ENCODE measurements at places on chromosomes 5 and 9.

GRCh38 chr5:170681013-170681433 lies 102.5 kb upstream of the GABRP start:
- DNase-seq = no peak

DNA sequence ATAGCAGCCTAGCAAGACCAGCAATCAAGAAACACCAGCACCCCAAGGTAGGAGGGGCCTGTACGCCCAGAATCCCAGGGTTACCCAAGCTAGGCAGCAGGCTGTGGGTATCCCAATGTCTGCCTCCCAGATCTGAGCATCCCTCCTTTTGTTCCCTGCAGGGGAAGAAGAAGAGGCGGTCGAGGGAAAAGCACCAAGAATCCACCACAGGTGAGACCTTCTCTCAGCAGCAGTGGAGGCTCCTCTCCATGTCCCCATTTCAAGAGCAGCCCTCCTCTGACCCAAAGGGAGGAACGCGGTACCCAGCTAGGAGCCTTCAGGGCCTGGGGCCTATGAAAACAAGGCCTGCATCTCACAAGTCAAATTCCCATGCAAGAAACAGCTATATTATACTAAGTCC lies 28.9 kb downstream of the TCF7 start:
- DNase-seq = no peak

DNA sequence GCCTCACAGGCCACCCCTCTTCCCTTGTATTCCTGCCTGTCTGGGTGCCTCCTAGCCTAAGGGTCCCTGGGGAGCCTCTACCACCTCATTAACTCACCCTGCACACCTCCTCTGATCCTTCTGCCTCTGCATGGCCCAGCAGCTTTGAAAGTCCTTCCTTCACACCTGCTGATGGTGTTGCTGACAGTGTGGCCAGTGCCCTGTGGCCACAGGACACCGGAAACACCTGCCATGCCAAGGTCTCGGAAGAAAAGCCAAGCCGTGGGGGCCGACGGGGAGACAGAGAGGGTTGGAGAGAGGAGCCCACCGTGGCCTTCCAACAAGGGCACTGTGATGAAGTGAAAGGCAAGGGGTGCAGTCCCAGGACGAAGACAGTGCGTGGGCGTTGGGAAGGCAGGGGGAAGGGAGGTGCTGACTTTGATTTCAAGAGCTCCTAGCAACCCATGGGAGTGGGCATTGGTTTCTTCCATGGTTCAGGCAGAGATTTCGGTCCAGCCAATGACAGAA lies 4.1 kb downstream of the BTNL9 start:
- no peak for DNase-seq

DNA sequence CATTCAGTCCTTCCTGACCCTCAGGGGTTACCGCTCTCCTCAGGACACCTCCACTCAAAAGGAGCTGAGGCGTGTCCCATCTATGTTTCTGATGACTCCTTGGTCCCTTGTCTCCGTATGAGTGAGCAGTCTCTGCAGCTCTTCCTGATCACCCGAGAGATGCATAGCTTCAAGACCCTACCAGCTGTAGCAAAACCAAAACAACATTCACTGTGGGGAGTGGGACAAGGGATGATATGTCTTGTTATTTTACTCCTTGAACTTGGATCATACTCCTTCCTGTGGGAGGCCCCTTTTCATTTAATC lies 14.4 kb downstream of the GLDC start:
- no peak for DNase-seq

DNA sequence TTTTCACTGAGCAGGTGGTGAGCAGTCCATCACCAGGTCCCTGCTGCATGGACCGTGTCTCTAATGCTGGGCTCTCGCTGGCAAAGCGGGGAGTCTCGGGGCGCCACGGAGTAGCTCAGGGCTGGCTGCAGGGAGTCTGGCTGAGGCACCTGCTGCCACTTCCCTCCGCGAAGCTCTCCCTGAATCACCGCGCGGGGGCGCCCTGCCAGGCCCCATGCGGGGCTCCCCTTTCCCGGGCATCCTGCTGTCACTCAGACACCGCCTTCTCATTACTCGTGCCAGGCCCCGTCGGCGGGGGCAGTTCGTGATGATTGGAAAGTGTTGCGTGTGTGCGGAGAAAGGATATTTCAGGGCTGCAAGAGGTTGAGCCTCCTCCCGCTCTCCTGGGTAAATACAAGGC lies 335.8 kb downstream of the IRX2 start:
- no peak for DNase-seq

GRCh38 chr5:179403426-179404147 lies 58.3 kb upstream of the ADAMTS2 start:
- DNase-seq = no peak

DNA sequence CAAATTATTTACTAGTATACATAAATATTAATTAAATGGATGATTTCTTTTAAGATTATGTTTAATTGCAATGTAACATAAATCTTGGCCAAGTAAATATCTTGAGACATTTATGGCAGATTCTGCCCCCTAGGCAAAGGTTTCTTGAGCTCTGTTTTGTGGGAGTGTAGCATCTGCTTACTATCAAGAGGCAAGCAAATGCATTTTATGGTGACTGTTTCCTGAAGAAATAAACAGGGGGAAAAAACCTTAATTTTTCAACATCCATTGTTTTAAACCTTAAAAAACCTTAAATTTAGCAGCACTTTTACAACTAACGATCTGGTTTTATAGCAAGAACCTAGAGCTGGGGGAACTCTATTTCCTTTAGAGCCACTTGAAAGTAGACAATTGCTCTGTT lies 25.7 kb upstream of the FREM1 start:
- no peak for DNase-seq

DNA sequence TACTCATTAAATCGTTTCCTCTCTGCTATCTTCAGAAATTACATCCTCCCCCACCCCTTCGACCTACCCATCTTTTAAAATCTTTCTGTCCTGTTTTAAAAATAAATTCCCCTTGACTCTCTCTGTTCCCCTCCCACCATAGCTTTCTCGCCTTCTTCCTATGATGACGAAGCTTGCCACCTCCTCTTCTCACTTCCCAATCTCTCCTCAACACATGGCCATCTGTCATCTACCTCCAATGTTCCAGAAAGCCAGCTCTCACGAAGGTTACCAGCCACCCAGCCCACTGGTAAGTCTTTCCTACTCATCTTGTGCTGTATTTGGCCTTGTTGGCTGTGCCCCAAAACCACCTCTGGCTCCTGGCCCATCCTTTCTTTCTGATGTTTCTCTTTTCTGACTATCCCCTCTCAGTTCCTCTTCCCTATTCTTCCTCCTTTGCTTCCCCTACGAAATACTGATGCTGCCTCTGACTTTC lies 346.3 kb downstream of the ENC1 start:
- no peak for DNase-seq

GRCh38 chr9:112224401-112225289 lies 49.5 kb upstream of the SUSD1 start:
- DNase-seq = no peak

DNA sequence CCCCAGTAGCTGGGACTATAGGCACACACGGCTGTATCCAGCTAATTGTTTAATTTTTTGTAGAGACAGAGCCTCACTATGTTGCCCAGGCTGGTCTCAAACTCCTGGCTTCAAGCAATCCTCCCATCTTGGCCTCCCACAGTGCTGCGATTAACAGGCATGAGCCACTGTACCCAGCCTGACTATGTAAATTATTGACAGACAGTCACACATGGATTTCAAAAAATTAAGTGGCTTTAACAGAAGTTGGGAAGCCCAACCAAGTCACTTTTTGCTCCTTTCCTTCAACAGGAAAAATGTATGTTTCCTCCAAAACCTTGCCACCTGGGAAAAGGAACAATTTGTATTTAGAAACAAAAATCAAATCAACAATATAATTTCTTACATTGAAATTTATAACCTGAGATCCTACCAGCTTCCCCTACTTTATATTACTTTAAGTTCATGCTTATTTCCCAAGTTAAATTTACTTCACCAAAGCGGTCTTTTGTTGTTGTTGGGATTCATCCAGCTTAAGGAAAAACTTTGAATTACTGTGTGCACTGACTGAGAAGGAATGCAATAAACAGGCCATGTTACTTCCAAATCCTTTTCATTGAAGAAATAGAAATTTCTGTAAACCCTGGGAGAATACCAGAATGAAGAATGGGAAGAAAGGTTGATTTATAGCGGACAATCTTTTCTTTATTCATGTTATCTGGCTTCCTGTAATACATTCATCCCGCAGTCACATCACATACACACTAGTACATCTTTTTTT lies 8.6 kb downstream of the PCA3 start:
- no peak for DNase-seq

DNA sequence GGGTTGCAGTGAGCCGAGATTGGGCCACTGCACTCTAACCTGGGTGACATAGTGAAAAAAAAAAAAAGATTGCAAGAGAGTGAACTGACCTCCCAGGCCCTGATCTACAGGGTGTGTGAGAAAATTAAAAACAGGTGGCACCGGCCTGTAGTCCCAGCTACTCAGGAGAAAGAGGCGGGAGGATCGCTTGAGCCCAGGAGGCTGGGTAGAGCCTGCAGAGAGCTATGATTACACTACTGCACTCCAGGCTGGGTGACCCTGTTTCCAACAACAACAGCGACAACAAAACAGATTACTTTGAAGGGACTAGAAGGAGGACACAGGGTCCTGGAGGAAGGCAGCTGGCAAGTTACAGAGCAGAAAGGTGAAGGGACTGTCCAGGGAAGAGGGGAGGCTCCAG lies 42.2 kb upstream of the FABP6 start:
- DNase-seq = no peak

- no peak for DNase-seq
Observed at GRCh38 chr9:126885131-126885641, 24.7 kb downstream of the ZBTB34 start.

- no peak for DNase-seq
Observed at GRCh38 chr5:96146675-96147074, 185.0 kb upstream of the ELL2 start.

DNA sequence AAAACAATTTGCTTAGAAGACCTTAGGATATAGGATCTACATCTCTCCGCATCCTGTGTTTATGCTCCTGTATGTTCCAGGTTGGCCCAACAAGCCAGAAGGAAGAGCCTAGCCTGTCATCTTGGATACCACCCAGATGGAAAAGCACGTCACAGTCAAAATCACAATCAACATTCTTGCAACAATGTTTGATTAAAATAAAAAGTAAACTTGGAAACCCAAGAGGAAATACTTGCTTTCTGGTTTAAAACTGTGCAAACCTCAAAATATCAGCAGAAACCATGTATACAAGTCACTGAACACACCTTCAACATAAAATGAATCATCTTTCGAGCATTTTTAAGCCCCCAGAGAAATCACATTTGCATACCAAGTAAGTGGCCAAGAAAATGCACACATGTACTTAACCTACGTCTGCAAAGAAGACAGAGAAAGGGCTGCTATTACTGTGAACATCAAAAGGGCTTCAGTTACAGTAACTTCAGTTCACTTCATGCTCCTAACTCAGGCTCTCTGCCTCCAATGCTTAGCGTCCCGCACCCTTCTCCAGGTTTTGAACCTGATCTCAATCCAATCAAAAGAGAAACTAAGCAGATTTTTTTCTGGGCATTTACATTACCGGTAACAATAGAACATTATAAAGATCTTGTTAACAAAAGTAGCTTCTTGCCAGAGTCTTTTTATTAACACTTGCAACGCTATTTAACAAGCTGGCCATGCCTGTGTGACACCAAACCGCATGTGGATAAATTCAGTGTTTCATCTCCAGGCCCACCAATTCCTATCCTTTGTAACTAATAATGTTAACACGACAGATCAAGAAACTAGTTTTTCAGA lies 1.3 kb downstream of the ENC1 start:
- no peak for DNase-seq

DNA sequence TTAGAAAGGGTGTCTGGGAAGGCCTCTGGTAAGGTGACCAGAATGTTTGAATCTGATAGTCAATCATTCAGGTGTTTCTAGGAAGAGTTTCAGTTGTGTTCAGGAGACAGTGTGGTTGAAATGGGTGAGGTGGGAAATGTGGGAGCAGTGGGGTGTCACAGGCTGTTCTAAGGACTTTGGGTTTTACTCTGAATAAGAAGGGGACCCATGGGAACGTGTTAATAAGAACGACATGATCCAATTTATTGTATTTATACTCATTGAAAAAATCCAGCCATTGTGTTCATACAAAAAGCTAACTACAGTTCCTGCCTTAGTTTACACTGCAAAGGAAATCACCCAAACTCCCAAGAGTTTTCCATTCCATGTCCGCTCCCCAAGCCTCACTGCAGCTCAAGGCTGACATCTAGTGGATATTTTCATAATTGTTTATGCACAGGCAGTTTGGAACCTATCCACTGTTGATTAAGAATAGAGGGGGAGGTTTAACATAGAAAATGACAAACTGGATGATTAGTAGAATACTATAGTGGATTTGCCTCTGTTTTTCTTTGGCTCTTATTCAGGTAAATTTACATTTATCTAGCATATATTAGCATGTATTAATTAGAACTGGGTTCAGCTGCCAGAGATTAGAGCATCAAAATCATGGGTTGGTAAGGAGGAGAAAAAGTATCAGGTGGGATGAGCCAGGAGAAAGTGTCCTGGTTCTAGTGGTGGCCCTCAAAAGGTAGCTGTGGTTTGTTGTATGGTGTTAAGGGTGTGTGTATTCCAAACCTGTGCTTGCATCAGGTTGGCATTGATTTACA lies 17.7 kb downstream of the CAVIN4 start:
- no peak for DNase-seq

DNA sequence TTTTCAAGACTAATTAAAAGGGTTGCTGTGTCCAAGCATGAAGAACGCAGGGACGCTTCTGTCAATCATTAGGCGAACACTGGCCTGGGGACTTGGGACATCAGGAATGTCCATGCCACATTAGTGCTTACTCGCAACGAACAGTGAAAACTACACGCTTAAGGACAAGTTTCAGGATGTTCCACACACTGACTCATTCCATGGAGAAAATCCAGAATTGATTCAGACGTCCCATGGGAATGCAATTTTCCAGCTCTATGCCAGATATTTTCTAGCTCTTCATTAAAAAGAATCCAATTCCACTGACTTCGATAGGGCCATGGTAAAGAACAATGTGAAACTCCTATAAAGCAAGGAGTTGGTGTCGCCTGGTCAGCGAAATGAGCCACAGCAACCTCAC lies 98.2 kb downstream of the CAMSAP1 start:
- DNase-seq = no peak

DNA sequence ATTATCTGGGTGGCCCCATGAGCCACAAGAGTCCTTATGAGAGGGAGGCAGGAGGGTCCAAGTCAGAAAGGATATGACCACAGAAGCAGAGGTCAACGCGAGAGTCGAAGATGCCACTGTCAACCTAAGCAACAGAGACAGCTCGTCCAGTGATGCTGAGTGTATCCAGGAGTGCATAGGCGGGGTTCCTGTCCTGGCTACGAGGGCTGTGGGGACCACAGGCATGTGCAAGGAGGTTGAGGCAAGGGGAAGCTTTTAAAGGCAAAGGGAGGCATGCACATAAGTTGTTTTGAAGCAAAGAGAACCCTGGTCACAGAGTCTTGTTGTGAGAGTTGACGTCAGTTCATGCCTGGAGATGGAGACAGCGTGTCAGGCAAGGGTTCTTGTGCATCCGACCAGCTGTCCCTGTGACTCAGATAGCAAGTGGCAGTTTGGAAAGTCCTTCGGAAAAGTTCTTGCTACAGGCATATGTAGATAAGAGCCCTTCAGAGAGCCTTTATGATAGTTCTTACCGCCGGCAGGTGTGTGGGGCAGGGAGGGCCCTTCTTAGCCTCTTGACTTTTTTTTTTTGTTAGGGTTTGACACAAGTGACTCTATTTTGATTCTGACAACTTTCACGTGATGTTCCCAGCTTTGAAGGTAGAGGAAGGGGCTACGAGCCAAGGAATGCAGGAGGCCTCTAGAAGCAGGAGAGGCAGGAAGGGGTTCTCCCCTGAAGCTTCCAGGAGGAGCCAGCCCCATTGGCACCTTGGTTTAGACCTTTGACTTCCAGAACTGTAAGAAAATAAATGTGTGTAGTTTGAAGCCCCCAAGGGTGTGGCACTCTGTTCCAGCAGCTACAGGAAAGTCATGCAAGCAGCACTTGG lies 66.0 kb upstream of the FCN1 start:
- no peak for DNase-seq
